ENCODE measurements at places on chromosomes 2 and 18. TPM values are rescaled to one million over a fixed set of nuclear protein-coding genes. Genes with fewer than 3 reads are reported as not detected.

DNA sequence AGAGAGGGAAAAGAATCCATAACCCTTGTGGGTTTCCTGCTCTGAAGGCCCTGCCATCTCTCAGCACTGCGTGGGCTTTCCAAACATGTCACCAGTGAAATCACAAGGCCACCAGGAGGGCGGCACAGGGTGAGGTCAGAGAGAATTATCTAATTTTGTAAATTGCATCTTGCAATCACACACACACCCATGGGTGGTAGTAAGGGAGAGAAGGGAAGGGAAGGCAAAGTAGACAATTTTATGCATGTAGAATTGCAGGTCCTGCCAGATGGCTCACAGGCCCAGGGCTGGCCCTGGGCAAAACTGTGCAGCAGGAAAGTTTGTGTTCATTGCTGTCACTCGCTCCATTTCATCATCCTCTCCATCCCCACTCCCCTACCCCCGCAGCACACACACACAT, 21.0 kb upstream of the ZBTB7C start:
- H3K4me3 ChIP-seq, result no peak overlapping the region
- H3K4me1 ChIP-seq, result no peaks in the 10 kb centered on the region
- no peak for DNase-seq
- no peaks in the 10 kb centered on the region for H3K36me3 ChIP-seq

The REG1B gene
- total RNA-seq, result not detected

GRCh38 chr18:79695856-79696850, 16.6 kb downstream of the CTDP1 start:
- peaks cover 17% of the 10 kb centered on the region for H3K4me1 ChIP-seq
- peaks cover 16% of the 10 kb centered on the region for H3K36me3 ChIP-seq
- no peak overlapping the region for H3K4me3 ChIP-seq
- no peak for DNase-seq

DNA sequence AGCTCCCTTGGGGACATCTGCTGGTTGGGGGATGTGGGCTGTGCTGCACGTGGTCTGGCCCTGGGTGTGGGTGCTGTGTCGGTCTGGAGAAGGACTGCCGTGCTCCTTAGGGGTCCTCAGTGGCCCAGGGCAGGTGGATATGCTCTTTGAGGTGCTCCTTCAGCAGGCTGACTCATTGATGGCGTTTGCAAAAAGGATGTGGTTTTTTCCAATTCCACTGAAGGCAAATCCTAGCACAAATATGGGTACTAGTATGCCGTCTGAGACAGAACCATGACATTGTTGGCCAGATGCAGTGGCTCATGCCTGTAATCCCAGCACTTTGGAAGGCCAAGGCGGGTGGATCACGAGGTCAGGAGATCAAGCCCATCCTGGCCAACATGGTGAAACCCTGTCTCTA, 3.3 kb downstream of the PPP1R7 start:
- DNase-seq, result no peak
- peaks cover 4% of the 10 kb centered on the region for H3K36me3 ChIP-seq
- peak overlapping the region; percentile 29 for H3K27ac ChIP-seq
- peaks cover 46% of the 10 kb centered on the region for H3K4me1 ChIP-seq
- H3K4me3 ChIP-seq, result peak overlapping the region; percentile 15

DNA sequence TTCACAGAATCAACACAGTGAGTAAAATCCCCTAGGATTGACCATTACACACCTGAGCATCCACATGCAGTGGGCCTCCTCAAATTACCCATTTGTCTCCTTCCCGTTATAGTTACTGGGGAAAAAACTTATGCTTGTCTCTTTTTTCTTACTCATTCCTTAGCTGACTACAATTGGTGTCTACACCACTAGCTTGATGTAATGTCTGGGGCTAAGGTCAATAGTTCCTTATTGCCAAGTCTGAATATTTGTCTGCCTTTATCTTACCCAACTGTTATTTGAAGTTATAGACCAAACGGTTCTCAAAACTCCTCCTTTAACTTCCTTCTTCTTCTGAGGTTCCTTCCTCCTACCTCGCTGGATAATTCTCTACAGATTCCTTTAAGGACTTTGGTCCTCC, 41.9 kb upstream of the TMEM17 start:
- no peak overlapping the region for H3K4me3 ChIP-seq
- peaks cover 7% of the 10 kb centered on the region for H3K27me3 ChIP-seq
- no peaks in the 10 kb centered on the region for H3K36me3 ChIP-seq
- H3K27ac ChIP-seq, result no peak overlapping the region

- H3K4me3 ChIP-seq, result no peak overlapping the region
- H3K4me1 ChIP-seq, result no peaks in the 10 kb centered on the region
- no peak overlapping the region for H3K27ac ChIP-seq
- peak; percentile 1 for DNase-seq
- H3K27me3 ChIP-seq, result peaks cover 6% of the 10 kb centered on the region
These were observed 550.2 kb upstream of the SETBP1 start for GRCh38 chr18:44130376-44130942.

The VWA3B gene
- total RNA-seq, result 0.19 TPM

DNA sequence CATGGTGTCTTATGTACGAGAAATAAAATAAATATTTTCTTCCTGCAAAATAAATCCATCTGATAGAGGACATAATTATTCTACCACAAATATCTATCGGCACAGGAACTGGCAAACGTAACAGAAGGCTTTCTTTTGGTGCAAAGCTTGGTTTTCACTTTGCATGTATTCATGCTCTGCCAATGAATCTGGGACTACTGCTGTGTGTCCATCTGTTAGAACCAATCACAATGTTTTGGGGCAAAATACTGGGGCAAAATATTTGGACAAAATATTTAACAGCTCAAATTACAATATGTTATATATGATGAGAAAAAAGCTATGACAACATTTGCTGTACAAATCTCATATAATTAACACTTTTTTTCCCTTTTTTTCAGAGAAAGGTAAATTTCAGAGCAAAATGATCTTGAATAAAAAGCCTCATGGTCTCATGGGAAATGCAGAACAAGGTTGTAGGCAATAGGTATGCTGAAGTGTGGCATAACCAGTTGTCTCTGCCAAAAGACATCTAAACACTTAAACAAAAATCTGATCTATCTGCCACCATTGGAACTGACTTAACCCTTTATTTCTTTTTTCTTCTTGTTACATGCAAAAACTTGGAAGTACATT, 923.2 kb downstream of the CPS1 start:
- no peaks in the 10 kb centered on the region for H3K36me3 ChIP-seq
- no peaks in the 10 kb centered on the region for H3K4me1 ChIP-seq
- H3K27ac ChIP-seq, result no peak overlapping the region
- no peaks in the 10 kb centered on the region for H3K27me3 ChIP-seq
- no peak for DNase-seq

The TRIM43 gene
- not detected for total RNA-seq

GRCh38 chr2:204191574-204191973, 255.0 kb downstream of the ICOS start:
- peaks cover 22% of the 10 kb centered on the region for H3K27me3 ChIP-seq
- H3K27ac ChIP-seq, result no peak overlapping the region
- no peak overlapping the region for H3K4me3 ChIP-seq
- no peaks in the 10 kb centered on the region for H3K36me3 ChIP-seq

The UGT1A9 gene
- not detected for total RNA-seq

DNA sequence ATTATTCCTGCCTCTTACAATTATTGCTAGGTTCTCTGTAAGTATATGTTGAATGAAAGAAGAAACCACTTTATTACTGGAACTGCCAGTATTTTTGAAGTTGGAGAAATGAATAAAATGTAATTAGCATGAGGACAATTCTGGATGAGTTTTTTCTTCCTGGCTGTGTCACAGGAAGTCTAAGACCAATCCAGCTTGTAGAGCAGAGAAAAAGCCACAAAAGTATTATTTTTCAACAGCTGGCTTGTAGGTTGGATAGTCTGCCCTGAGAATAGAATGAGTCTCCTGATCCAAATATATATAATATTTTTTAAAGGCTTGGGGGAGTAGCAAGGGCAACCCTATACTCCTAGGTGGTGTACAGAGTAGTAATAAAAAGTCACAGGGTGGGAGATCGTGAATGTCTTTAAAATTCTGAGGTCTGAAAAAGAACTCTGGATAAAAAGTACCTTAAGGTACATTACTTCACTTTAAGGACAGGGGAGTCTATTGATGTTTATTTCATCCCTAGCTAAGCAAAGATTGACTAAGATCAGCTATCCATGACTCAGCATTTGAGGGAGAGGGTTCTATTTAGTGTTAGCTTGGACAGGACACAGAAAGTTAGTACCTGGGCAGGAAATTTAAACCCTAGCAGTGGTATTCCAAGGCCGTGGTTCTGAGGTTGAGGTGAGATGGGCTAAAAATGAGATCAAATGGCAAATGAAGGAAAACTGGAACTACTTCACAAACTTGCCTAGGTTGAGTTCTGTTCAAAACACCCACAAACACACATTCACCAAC, 31.7 kb downstream of the SLC40A1 start:
- H3K4me3 ChIP-seq, result no peak overlapping the region
- H3K27me3 ChIP-seq, result no peaks in the 10 kb centered on the region
- H3K4me1 ChIP-seq, result no peaks in the 10 kb centered on the region
- no peaks in the 10 kb centered on the region for H3K36me3 ChIP-seq
- no peak for DNase-seq

DNA sequence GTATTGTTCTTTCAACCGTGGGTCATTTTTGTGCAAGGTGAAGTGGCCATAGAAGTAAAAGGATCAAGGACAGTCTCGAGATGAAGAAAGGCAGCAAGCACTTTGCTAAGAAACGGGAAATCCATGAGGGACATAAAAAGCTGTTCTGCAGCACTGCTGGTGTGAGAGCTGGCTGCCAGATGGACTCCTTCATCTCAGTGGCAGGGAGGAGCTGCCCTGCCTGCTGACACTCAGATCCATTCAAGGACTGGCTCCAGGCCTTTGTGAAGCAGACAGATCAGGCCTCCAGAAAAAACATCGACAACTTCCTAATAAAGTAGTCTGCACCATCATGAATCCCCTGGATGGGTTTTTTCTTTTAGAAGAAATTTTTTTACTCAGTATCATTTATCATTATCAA, 29.5 kb downstream of the RMC1 start:
- H3K27ac ChIP-seq, result no peak overlapping the region
- H3K27me3 ChIP-seq, result no peaks in the 10 kb centered on the region
- peaks cover 13% of the 10 kb centered on the region for H3K36me3 ChIP-seq
- no peak overlapping the region for H3K4me3 ChIP-seq
- DNase-seq, result no peak

GRCh38 chr2:144111437-144111836, 408.5 kb downstream of the ZEB2 start:
- H3K4me1 ChIP-seq, result peaks cover 5% of the 10 kb centered on the region
- peaks cover 6% of the 10 kb centered on the region for H3K36me3 ChIP-seq
- H3K27me3 ChIP-seq, result no peaks in the 10 kb centered on the region
- H3K4me3 ChIP-seq, result no peak overlapping the region

GRCh38 chr2:65199166-65199565, 28.5 kb upstream of the ACTR2 start:
- no peaks in the 10 kb centered on the region for H3K27me3 ChIP-seq
- DNase-seq, result no peak
- H3K4me1 ChIP-seq, result no peaks in the 10 kb centered on the region
- H3K4me3 ChIP-seq, result no peak overlapping the region
- no peak overlapping the region for H3K27ac ChIP-seq

GRCh38 chr2:224359569-224359968, 42.3 kb downstream of the FAM124B start:
- H3K27me3 ChIP-seq, result peaks cover 15% of the 10 kb centered on the region
- no peaks in the 10 kb centered on the region for H3K36me3 ChIP-seq
- no peak overlapping the region for H3K4me3 ChIP-seq
- no peak overlapping the region for H3K27ac ChIP-seq

DNA sequence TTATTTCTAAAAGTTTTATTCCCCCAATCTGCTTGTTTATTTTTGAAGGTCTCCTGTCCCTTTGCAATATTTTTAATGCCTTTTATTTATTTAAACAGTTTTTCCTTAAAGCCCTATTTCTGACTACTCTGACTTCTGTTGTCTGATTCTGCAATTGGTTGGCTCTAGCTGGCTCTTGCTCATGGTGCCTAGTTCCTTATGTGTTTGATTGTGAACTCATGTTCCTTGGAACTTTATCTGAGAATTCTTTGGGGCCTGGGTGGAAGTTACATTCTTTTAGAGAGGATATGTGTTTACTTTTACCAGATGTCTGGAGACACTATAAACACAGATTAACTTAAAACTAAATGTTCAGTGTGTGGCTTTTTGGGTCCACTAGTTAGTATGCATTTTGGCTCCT, 175.9 kb downstream of the DYSF start:
- H3K36me3 ChIP-seq, result no peaks in the 10 kb centered on the region
- H3K27ac ChIP-seq, result no peak overlapping the region
- no peaks in the 10 kb centered on the region for H3K4me1 ChIP-seq
- H3K4me3 ChIP-seq, result no peak overlapping the region
- DNase-seq, result no peak

The CCDC68 gene
- total RNA-seq, result not detected

The SPP2 gene
- not detected for total RNA-seq

DNA sequence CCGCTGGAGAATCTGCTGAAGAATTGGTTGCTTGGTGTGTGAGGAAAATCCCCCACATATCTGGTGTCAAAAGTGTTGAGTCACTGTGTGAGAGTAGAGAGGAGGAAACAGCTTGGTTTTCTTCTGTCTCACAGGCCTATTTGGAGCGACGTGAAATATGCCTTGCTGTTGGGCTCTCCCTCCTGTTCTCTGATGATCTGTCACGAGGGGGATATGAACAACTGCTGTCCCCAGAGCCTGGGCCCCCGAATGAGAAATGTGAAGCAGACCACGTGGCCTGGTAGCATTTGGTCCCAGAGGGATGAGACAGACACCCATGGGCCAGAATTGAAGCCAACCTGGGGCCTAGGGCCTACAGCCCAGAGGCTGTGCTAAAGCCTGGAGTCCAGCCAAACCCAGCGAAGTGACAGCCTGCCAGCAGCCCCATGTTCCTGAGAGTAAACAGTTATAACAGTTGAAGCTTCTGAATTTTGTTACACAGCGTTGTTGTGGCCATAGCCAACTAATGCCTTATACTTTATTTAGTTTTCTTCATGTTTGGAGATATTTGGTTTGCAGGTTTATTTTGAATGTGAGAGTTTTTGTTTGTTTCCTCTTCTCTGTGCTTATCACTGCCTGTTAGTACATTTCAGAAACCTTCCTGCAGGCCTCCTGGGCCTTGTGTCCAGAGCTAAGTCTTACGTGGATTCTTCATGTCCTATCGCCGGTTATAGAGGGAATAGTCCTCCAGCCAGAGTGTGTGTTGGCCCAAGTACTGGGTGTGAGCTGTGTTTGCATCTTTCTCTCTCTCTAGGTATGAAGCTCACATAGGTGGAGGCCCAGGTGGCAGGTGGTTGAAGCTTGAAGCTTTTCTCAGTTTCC, 18.7 kb upstream of the COLEC12 start:
- H3K36me3 ChIP-seq, result peaks cover 8% of the 10 kb centered on the region
- no peak overlapping the region for H3K27ac ChIP-seq
- no peaks in the 10 kb centered on the region for H3K27me3 ChIP-seq

- no peak overlapping the region for H3K27ac ChIP-seq
- H3K27me3 ChIP-seq, result peaks cover 34% of the 10 kb centered on the region
- no peak for DNase-seq
- H3K36me3 ChIP-seq, result no peaks in the 10 kb centered on the region
These were observed 1.6 kb upstream of the RHOB start for GRCh38 chr2:20444993-20445910.

The CD207 gene
- not detected for total RNA-seq

The LHCGR gene
- total RNA-seq, result not detected

- no peaks in the 10 kb centered on the region for H3K4me1 ChIP-seq
- no peak overlapping the region for H3K4me3 ChIP-seq
- no peak overlapping the region for H3K27ac ChIP-seq
These were observed 398.9 kb upstream of the FANCL start for GRCh38 chr2:58640042-58640441.

Data from activated T-cell treated with anti-CD3 and anti-CD28 coated beads, Interleukin-2, amount 50 U/mL, for 72 hours (primary cell).